Hematopoietic multipotent progenitor cell treated with erythropoietin and hydrocortisone succinate and interleukin-3 and kit ligand, for 6 days (in vitro differentiated cells): ENCODE measurements at places on chromosomes 6 and 20.

GRCh38 chr6:16651871-16652270 lies 109.4 kb downstream of the ATXN1 start:
- peak; percentile 74 for DNase-seq

DNA sequence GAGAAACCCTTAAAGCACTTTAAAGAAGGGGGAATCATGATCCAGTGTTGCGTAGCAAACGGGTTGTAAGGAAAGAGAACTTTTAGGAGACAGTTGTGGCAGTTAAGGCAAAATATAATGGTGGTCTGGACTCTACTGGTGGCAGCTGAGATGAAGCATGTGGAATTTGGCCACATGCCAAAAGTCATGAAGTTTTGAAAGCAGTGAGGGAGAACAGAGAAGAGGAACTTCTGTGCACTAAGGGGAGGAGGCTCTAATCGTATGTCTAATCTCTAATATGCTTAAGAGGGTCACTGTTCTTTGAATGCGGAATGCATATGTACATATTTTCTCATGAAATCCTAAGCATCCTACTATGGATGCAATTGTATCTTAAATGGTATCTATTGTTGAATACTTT lies 91.5 kb downstream of the RIMS1 start:
- peak; percentile 10 for DNase-seq

GRCh38 chr20:62235001-62235776 lies 3.1 kb upstream of the OSBPL2 start:
- peak; percentile 91 for DNase-seq

DNA sequence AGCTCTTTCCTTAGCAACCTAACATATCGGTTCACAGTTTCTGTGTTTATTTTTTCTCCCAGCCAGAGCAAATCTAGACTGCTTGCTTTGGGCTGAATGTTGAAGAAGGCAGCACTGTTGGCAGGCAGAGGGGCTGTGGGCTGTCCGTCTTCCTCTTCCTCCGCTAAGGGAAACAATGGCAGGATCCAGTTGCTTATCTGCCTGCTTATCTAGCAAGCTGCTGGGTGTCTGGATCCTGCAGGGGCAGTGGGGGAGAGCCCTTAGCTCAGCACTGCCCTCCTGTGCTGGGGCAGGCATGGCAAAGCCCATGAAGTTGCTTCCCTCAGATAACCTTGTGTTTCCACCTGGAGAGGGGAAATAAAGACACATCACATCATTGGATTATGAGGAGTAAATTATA lies 92.7 kb upstream of the CD93 start:
- DNase-seq: peak; percentile 54

DNA sequence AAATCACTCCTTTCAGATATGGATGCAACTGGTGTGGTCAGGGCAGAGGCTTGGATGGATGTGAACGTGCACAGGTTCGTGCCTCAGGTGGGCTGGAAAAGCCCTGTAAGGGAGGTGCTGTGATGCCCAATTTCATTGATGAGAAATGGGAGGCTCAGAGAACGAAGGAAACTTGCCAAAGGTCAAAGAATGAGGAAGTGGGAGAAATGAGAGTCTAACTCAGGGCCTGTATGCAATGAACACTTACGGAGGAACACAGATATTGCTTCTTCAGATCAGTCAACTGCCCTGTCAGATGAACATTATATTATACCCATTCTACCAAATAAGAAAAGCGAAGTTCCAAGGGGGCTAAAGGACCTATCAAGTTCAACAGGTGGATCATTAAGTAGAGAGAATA lies 134.7 kb downstream of the RCAN2 start:
- DNase-seq: no peak

- no peak for DNase-seq
These were observed 3.7 kb downstream of the SYS1 start for GRCh38 chr20:45366631-45367030.

- DNase-seq: no peak
These were observed 4.6 kb downstream of the CST7 start for GRCh38 chr20:24953621-24954133.

- DNase-seq: no peak
These were observed at the start of gene RBBP8NL for GRCh38 chr20:62427172-62428001. Gene RBBP8NL (minus strand): TSS chr20:62427539. CDS start chr20:62419647, 7,892 bp downstream.

- no peak for DNase-seq
These were observed 120.0 kb downstream of the TMEM242 start for GRCh38 chr6:157203312-157203744.

- no peak for DNase-seq
These were observed 1.4 kb upstream of the ENPP3 start for GRCh38 chr6:131635384-131636340.

GRCh38 chr6:33790910-33791309 lies 2.0 kb upstream of the LEMD2 start:
- no peak for DNase-seq

DNA sequence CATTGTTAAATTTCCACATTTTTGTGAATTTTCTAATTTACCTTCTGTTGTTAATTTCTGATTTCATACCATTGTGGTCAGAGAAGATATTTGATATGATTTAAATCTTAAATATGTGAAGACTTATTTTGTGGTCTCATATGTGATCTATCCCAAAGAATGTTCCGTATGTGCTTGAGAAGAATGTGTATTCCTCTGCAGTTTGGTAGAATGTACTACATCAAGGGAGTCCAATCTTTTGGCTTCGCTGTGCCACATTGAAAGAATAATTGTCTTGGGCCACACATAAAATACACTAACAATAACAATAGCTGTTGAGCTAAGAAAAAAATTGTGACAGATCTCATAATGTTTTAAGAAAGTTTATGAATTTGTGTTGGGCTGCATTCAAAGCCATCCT lies 176.2 kb upstream of the PRND start:
- DNase-seq: no peak

GRCh38 chr6:75557068-75557467 lies 44.6 kb upstream of the SENP6 start:
- DNase-seq: no peak

GRCh38 chr6:151101161-151101815 lies 138.5 kb upstream of the AKAP12 start:
- no peak for DNase-seq

DNA sequence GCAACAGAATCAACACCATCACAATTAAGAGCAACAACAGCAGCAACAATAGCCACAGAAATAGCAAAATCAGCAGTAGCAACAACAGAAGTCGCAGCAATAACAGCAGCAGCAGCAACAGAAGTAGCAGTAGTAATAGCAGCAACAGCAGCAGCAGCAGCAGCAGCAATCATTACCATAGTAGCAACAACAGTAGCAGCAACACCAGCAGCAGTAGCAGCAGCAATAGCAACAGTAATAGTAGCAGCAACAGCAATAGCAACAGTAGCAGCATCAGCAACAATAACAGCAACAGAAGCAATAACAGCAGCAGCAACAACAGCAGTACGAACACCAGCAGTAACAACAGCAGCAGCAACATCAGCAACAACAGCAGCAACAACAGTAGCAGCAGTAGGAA lies 39.8 kb downstream of the SLC22A2 start:
- DNase-seq: no peak

DNA sequence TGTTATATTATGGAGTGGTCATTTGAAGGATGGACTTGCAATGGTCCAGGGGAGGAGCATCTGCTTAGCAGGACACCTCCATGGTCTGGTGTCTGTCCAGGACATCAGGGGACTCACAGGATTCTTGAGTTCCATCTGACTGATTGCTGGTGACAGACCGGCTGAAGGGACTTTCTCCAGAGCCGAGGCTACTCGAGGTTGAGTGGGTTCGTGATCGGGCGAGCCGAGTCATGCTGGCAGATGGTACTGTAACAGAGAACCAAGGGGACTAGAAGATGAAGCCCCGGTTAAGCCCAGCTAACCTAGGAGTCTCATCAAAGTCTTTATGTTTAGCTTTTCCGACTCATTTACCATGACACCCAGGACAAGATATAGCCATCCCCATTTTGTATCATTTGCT lies 7.5 kb upstream of the SLA2 start:
- no peak for DNase-seq

GRCh38 chr6:25014369-25014768 lies 78.6 kb upstream of the RIPOR2 start:
- no peak for DNase-seq

DNA sequence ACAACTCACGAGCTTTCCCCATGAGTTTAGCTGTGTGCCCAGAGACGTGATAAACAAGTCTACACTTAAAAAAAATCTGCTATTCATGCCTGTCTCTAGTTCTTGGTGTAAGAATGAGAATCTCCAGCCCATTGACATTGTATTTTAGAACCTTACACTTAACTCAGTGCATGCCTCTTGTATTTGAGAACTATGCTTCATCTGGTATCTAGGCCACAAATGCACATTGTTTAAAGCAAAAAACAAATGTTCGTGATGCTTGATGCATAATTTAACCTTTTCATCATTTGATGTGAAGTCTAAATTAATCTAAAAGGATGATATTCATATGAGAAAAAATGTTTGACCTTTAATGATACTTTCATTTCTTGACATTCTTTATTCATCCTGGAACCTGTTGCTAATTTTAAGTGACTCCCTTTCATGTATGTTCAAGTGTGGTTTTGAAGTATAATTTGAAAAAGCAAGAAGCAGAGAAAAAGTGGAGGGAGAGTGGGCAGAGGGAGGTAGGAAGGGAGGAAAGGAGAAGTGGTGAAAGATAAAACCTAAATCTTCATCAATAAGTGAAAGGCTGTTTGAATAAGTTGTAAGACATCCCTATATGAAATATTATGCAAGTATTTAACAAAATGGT lies 116.9 kb downstream of the PFDN4 start:
- DNase-seq: no peak

DNA sequence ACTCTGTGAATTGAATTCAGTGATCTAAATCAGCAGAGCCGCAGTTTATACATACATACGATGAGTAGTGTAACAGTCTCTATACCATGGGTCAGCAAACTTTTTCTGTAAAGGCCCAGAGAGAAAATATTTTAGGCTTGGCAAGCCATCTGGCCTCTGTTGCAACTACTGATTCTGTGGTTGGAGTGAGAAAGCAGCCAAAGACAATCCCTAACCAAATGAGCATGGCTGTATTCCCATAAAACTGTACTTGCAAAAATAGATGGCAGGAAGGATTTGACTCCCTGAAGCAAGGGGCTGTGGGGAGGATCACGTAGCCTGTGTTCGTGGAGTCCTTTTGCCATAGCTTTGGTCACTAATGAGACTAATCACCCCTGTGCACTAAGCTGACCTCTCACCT lies 17.9 kb upstream of the MOCS1 start:
- no peak for DNase-seq

DNA sequence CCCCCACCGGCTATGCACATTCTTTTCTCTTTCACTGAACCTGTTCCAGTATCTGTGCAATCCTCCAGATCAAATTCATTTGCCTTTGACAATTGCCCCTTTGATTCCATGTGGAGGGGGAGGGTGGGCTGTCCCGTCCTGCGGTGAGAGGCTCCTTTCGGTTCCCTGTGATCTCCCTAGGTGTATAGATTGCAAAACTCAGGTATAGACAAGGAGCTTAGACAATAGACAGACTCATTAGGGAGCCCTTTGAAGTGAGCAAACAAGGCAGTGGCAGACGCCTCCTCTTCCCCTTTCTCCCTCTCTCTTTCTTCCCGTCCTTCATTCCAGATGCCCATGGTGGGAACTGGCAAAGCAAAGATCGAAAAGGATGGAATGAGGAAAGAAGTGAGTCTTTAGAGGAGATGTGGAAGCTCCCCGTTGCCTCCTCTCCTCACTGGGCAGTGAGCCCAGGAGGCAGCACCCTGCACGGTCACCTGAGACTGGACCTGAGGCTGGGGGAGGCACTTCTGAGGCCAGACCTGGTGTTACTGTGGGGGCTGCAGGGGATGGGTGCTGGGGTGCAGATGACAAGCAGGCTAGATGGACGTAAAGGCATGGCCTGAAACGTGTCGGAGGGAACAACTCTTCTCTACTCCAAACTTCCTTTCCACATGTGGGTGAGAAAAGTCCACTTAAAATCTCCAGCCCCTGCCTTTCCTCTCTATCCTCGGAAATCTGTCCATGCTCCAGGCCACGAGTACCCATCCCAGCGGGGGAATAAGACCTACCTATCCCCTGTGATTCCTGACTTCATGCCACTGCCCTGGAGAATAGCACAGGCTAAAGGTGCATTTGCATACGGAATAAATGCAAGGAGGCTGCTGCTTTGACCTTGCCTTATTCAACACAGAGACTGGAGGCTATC lies 256.6 kb upstream of the FOXQ1 start:
- no peak for DNase-seq

GRCh38 chr6:21595285-21596144 lies 2.0 kb downstream of the SOX4 start:
- DNase-seq: peak; percentile 27

DNA sequence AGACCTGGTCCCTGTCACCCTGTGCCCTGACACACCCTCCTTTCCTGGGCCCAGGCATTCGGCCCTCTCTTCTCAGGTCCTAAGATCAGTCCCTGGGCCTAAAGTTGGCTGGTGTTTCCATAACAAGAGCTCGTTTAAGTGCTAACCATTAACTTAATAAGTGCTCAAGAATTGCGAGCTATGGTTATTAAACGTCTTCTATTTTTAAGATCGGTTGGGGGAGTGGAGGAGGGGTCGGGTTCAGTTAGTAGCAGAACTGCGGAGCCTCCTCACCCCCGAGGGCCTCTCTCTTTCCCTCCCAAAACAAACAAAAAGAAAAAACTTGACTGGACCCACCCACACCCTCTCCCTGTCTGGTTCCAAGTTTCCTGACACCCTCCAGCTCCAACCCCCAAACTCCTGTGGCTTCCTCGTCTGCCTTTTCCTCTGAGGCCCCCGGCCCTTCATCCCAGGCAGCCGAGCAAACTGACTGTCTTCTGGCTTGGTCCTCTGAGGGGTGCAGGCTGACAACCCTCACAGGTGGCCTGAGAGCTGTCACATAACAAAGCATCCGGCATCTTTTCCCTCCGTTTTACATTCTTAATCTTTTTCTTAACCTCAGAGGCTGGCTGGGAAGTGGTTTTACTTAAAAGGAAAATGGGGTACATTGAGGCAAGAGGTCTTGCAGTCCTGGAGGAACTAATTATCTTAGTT lies 2.0 kb downstream of the STK35 start:
- DNase-seq: peak; percentile 9

- DNase-seq: no peak
These were observed 598.8 kb downstream of the MAFB start for GRCh38 chr20:40090236-40090635.

GRCh38 chr6:121305957-121306607 lies 28.2 kb downstream of the TBC1D32 start:
- DNase-seq: peak; percentile 77

GRCh38 chr20:58216334-58216733 lies 12.1 kb downstream of the ANKRD60 start:
- no peak for DNase-seq
